ENCODE measurements at places on chromosomes 1 and 21. TPM values are rescaled to one million over a fixed set of nuclear protein-coding genes. Genes with fewer than 3 reads are reported as not detected.

DNA sequence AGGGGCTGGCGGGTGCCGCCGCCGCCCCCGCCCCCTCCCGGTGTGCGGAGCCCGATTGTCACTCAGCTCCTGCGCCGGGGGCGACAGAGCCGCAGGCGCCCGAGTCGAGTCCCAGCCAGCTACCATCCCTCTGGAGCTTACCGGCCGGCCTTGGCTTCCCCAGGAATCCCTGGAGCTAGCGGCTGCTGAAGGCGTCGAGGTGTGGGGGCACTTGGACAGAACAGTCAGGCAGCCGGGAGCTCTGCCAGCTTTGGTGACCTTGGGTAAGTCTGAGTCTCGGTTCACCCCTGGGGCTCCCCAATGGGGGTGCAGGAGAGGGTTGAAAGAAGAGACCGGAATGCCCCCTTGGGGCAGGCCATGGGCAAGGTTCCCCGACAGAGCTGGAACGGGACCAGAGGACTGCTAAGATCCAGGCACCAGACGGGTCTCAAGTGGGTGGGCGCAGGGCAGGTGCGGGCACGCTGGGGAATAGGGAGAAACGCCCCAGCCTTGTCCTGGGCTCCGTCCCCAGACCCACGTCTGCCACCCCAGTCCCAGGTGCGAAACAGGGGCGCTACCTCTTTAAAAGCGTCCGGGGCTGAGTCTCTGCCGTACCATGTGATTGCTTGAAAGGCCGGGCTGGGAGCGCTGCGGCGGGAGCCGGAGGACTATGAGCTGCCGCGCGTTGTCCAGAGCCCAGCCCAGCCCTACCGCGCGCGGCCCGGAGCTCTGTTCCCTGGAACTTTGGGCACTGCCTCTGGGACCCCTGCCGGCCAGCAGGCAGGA lies at the start of gene ADORA1:
ADORA1 (plus strand) TSS at position 61 of the 765 bp plus-strand sequence. CDS start 1,116 bp downstream, outside the sequence.
- DNase-seq, result no peak

GRCh38 chr1:204449678-204450280 lies 38.2 kb upstream of the PPP1R15B start:
- no peak for DNase-seq

DNA sequence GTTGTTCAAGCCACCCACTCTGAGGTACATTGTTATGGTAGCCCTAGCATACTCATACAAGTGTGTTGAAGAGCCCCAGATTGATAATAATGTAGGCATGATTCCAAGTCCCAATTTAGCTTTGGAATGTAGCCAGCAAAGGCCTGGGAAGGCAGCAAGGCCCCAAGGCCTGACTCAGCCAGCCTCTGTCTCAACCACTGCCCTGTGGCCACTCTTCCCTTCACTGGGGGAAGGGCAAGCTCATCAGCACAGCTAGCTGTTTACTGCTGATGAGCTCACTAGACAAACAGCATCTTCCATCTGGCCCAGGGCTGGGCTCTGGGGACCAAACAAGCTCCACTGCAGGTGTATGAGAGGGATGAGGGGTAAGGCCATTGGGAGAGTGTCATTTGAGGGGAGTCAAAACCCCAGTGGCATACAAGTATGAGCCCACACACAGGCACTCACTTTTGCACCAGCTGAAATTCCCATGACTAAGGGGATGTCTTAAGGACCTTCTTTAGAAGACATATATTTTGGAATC lies 2.2 kb upstream of the IRF6 start:
- no peak for DNase-seq

- DNase-seq, result no peak
These were observed 25.3 kb downstream of the UBASH3A start for GRCh38 chr21:42429021-42429420.

DNA sequence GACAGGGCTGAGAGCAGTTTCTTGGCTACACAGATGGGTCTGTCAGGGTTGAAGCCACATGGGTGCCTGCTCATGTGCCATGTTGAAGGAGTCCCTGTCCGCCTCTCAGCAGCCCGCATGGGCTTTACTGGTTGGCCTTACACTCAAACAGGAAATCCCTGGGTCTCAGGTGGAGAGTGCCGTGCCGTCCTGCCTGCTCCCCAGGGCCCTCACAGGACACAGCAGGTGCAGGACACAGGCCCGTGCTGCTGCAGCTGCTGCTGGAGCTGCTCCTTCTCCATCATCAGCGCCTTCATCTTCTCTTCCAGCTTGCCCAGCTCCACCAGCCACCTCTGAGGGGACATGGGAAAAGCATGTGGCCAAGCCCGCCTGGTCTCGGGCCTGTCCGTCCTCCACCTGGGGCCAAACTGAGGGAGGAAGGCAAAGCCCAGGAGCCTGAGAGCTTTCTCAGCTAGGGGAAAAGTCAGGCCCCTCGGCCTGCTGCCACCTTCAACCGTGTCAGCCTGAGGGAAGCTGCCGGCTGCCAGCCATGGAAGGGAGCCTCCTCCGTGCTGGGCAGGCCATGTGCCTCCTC lies 5.5 kb downstream of the SLFNL1 start:
- no peak for DNase-seq

GRCh38 chr1:9643351-9644256 lies 7.9 kb upstream of the PIK3CD start:
- no peak for DNase-seq

DNA sequence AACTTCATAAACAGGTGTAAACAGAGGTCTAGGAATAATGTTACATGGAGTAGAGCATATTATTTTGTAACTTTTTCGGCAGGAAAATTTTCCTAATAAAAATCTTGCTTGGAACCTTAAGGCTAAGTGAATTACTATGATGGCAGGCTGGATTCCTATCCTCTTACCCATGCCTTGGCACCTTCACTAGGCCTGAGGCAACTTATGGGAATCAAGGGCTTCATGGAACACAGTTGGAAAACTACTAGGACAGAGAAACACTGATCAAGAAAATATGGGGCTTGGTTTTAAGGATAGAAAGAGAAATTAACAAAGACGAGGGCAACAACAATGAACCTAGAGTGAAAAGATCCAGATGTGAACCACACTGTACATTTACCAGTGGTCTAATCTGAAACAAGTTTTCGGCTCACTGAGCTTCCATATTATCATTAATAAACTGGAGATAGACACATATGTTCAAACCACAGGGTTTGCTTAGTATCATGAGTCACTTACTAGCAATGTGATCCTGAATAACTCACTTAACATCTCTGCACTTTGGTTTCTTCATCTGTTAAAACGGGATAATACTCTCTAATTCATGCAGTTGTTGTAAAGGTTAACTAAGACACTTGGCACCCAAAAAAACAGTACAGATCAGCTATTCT lies 68.5 kb downstream of the GPATCH2 start:
- no peak for DNase-seq

- no peak for DNase-seq
These were observed 26.2 kb downstream of the ENAH start for GRCh38 chr1:225626698-225627097.

GRCh38 chr1:64516301-64516700 lies 46.4 kb downstream of the CACHD1 start:
- DNase-seq, result no peak

DNA sequence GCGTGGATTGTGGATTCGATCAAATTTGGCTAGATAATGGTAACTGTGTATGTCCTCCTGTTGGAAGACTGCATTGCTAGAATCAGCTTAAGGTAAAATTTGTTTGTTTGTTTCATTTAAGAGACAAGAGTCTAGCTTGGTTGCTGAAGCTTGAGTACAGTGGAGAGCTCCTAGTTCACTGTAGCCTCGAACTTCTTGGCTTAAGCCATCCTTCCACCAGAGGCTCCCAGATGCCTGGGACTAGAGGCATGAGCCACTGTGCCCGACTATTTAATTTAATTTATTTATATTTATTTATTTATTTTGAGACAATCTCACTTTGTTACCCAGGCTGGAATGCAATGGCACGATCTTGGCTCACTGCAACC lies 1.5 kb downstream of the PHACTR4 start:
- DNase-seq, result no peak

- no peak for DNase-seq
These were observed 18.5 kb upstream of the CACHD1 start for GRCh38 chr1:64451440-64451839.

- peak; percentile 71 for DNase-seq
These were observed 22.7 kb upstream of the IFNGR2 start for GRCh38 chr21:33380483-33380998.

DNA sequence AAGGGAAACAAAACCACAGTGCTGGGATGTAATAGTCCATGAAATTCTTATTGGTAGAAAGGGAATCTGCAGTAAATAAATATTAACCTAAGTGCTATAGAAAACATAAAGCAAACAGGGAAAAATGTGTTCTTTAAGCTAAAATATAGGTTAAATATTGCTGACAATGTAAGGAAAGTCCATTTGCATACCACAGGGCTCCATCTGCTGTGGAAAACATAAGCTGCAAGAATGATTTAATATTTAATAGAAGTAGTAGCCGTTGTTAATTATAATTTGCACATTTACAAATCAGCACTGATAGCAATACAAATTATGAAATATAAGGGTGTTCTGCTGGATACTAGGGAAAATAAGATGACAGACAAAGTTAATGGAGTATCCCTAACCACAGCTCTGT lies 444.9 kb upstream of the PKN2 start:
- DNase-seq, result no peak

GRCh38 chr1:3871451-3871805 lies 14.2 kb downstream of the DFFB start:
- no peak for DNase-seq

DNA sequence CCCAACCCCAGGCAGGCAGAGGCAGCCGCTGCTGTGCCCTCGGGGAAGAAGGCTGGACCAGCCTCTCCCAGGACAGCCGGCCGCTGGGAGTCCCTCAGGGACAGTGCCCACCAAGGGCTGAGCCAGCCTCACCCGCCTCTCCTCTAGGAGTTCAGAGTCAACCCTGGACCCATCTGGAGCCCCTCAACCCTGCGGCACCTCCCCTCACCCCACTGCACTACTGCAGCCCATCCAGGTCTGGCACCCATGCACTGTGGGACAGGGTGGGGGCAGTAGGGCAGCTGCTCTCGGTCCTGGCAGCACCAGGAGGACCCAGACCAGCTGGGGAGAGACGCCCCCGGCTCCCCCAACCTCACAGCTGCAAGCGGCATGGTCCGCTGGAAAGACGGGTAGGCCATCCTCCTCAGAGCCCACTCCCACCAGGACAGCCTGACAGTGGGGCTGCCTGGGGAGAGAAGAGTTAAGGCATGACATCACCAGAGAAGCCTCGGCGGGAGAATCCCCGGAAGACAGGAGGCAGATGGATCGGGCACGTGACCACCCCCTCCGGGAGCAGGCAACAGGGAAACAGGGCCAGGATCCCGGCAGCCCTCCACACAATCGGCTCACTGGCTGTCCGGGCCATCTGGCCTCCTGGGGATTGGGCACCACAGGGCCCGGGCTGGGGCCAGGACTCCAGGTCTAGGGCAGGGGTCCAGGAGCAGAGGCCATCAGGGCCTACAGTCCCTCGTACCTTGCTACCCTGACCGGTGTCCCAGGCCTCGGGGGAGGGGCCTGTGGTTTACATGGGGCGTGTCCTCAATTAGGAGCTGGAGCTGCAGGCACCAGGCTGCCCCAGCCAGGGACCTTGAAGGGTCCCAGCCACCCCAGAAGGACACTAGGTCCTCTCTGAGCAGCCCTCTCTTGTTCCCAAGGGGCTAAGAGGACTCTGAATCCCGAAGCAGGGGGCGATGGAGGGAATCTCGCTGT lies 3.1 kb downstream of the ACAP3 start:
- DNase-seq, result no peak

DNA sequence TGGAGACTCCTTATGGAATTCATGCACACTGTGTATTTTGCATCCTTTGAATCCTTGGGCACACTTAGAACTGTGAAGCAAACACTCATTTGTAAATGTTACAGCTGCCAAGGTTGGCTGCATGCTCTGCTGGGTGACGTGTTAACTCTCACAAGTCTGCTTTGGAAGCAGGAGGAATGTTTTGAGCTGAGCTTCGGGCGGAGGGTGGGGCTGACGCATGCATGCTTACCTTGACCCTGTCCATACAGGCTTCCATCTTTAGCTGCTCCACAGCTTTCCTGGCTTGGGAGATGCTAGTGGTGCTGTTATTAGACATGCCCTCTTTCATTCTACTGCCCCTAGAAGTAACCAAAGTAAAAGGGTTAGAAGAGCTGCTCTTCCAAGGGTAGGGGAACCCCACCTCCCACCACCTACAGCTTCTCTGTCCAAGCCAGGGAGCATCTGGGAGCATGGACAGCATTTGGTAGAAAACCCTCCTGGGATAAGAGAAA lies 66.0 kb downstream of the GNG4 start:
- no peak for DNase-seq

GRCh38 chr1:226954337-226954736 lies 14.2 kb downstream of the COQ8A start:
- DNase-seq, result no peak

GRCh38 chr1:155052439-155053395 lies 1.6 kb downstream of the ADAM15 start:
- no peak for DNase-seq

DNA sequence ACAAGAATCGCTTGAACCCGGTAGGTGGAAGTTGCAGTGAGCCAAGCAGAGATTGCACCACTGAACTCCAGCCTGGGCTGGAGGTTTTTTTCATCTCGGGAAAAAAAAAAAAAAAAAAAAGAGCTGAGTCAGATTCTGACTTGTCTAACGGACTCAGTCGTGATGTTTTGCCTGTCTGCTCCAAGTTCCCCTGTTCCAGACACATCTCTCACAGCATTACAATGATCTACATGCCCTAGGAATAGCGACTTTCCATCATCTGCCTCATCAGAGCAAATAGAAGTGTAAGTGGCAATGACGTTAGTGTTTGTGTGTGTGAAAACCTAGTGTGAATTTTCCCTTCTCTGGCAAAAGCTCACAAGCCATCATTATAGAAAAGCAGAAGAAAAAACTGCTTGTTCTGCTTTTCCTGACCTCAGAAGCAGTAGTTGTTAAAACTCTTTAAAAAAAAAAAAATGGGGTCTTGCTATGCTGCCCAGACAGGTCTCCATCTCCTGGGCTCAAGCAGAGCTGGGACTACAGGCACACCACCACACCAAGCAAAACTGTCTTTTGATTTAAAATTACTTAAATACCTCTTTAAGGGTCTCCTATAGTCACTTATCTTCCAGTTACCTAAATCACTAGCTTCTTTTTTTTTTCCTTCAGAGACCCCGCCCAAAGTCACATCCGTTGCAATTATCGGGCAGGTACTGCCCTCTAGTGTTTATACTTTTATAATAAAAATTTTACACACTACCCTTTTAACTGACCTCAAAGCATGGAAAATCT lies 37.3 kb downstream of the PLEKHO1 start:
- DNase-seq, result no peak

Gene TRMT1L
- 28.7 TPM for total RNA-seq

Gene SPAG17
- not detected for total RNA-seq

Gene TP73
- 2.4 TPM for total RNA-seq

Gene FCAMR
- total RNA-seq, result not detected

Gene TLR5
- total RNA-seq, result 0.34 TPM

Gene TMEM240
- 0.48 TPM for total RNA-seq

Gene HRNR
- not detected for total RNA-seq

Gene URB2
- total RNA-seq, result 27.0 TPM

Gene ADAMTS5
- total RNA-seq, result not detected

Gene KCNK2
- not detected for total RNA-seq

Gene ERICH3
- total RNA-seq, result not detected
